Activated T-cell treated with anti-CD3 and anti-CD28 coated beads, Interleukin-2, amount 50 U/mL, for 1 hour (primary cell): ENCODE measurements at places on chromosomes 12 and 14.

DNA sequence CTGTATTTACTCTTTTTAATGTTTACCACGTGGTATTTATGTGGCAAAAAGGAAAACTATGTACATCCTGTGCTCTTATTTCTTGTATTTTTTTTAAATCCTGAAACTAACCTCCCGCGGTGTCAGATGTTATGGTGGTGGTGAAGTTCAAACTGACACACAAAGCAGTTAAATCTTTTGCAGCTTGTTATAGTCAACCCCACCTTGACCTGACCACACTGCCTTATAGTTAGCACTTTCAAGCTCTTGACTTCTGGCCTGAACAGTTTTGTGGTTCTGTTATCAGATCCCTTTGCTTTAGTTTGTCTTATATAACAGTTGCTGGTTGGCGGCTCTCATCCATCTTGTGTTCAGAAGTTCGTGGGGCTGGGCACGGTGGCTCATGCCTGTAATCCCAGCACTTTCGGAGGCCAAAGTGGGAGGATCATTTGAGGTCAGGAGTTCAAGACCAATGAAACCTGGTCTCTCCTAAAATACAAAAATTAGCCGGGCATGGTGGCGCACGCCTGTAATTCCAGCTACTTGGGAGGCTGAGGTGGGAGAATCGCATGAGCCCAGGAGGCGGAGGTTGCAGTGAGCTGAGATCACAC lies 2.1 kb downstream of the UNG start:
- DNase-seq = no peak

DNA sequence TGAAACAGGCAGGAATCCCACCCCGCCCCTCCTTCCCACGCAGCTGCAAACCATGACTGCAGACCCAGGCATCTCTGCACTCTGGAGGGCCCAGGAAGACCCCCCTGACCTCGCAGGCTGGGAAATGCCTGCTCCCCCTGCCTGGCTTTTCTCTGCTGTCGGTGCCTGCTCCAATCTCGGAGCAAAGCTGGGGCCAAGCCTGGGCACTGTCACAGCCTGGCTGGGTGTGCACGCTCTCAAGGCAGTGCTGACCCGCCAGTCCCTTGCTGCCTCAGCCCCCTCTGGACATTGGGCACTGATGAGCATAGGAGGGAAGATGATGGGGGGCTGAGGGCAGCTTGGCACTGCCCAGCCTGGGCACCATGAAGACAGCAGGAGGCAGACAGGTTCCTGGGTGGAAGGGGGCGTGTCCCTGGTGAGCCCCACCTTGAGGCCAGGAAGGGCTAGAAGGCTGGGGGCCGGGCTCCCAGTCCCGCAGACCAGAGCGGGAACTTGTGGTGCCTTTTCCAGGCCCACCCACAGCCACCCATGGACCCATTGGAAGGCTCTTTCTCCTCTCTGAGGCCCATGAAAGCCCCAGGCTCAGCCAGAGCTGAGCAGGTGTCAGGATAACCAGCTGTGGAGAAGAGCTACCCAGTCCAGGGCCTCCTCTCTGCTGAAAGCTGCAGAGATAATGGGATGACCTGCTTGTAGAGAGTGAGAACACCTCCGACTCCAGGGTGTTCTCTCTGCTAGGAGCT lies 10.7 kb upstream of the ZNF605 start:
- DNase-seq = no peak

DNA sequence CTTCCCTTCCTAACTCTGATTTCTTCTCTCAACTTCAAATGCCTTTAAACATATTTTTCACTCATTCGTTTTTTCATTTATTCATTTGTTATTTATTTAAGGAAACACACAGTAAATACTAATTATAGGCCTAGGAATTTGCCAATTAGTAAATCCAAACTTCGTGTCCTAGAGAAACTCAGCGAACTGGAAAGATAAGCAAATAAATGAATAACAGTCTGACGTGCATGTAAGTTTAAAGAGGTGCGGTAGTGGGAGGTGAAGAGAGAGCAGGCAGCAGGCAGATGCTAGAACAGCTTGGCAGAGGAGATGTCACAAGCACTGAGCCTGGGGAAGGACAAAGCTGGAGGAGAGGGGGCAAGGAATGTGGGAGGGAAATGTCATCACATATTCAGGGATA lies 228.2 kb downstream of the DPY19L2 start:
- no peak for DNase-seq

- DNase-seq = no peak
Measured at GRCh38 chr14:98871796-98872195, 400.2 kb downstream of the BCL11B start.

- no peak for DNase-seq
Measured at GRCh38 chr12:48556631-48557030, 13.2 kb downstream of the LALBA start.

DNA sequence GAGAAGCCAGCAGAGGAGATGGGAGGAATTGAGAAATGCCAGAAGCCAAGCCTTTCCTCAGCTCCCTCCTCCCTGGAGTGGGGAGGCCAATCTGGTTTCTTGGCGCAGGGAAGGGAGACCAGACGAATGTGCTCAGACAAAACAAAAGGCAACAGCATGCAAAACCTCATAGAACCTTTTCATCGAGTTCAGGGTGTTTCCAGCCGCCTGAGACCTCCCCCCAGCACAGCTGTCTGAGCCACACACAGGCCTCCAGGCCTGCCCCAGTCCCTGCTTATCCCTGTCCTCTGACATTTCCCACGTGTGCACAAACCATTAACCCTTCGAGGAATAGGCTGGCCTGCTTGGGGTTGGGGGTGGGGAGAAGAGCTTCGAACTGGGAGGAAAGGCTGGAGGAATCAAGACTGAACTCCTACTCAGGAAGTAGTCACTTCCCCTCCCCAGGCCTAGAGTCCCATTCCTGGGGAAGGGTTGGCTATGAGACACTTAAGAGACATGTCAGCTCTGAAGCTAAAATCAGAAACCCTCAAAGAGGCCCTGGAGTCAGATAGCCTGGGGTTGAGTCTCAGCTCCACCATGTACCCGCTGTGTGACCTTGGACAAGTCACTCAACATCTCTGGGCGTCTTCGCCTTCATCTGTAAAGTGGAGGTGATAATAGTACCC lies 10.7 kb downstream of the TBX3 start:
- no peak for DNase-seq

DNA sequence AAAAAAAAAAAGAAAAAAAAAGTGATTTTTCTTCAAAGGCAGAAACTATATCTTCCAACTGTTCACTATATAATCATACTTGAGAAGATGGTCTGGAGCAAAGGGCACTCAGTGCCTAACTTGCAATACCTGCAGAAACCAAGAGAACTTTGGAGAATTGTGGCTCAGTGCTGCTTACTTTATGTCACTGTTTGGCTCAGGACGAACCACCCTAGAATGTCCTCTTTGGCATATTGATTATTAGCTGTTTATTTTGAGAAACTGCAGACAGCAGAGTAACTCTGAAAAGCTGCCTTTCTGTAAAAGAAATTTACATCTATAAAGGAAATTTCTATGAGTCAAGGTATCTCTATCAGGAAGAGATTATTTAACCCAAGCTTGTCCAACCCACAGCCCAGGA lies 100.2 kb downstream of the BBS10 start:
- no peak for DNase-seq

- DNase-seq = no peak
Measured at GRCh38 chr12:131146173-131146675, 192.5 kb downstream of the ADGRD1 start.

DNA sequence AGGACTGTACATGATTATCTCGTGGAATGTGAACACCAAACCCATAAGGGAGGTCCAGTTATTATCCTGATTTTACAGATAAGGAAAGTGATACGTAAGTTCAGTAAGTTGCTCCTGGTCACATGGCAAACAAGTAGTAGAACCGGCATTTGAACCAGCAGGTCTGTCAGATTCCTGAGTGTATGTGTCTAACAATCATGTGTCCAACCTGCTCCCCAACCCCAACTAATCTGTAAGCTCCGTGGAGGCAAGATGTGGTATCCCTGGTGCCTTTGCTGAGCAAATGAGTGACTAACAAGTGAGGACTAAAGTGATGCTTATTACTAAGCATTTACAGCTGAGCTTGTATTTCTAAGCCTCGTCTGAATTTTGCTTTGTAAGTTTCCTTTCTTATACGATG lies 65.9 kb downstream of the PTPN21 start:
- DNase-seq = no peak

DNA sequence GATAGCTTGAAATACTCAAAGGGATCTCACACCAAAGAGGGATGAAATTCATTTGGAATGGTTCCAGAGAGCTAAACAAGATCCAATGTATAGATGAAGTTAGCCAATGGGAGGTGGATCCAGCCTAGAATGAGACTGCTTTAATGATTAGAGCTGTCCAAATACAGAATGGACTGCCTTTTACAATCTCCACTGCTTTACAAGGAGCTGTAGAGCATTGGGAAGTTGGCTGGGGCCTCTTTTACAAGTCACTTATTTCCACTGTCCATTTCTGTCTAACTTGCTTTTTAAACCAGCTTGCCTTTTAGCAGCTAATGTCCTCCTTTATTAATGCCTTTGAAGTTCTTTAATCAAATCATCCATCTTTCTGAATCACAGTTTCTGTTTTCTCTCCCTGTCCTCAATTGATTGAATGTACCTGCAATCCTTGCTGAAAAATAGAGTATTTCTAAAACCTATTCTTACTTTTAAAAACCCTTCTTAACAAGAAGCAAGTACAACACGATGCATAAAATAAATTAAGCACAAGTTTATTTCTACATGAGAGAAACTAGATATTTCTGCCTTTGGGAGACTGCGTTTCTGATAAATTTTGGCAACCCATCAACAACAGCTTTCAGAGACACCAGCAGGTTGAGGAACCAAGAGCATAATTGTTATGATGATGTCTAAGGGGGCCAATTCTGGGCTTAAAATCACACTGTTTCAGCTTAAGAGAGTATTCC lies 3.4 kb upstream of the ATP2A2 start:
- DNase-seq = no peak

DNA sequence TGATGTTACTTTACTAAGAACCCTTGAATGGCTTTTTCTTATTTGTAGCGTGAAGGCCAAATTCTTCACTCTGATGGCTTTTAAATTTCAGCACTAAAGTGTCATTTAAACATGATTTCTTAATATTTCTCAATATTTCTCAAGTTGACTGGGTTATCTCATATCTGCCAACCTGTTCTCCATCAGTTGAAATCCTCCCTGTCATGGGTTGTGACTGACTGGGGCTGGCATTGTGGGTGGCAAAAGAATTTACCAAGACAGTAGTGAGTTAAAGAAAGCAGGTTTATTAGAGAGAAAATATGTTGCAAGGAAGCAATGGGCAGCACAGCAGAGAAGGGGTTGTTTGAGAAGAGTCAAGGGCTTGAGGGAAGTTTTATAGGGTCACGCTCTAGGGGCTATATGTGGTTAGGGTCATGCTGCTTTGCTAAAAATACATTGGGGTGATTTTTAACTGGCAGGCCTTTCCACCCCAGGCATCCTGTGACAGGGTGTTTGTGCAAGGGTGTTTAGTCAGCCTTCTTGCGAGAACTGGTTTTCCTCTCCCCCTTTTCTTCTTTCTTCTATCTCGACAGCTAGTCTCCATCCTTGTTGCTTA lies 232.8 kb upstream of the SEL1L start:
- DNase-seq = no peak

DNA sequence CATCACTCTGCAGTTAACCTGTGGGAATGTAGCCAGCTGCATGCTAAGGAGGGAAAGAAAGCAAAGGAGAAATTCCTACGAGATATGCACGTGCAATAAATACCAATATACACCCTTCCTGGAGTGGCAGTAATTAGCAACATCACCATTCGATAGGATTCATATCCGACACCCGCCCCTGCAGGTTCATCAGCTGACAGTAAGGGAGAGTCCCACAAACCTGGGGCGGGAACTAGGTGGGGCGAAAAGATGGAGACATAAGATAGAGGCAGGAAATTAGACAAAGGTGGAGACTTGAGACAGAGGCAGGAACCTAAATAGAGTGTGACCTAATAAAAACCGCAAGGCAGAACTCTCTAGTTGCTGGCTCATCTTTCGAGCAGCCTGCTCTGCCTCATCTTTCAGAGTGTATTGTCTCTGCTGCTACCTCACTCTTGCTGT lies 51.6 kb downstream of the PLEKHG3 start:
- DNase-seq = peak; percentile 64

DNA sequence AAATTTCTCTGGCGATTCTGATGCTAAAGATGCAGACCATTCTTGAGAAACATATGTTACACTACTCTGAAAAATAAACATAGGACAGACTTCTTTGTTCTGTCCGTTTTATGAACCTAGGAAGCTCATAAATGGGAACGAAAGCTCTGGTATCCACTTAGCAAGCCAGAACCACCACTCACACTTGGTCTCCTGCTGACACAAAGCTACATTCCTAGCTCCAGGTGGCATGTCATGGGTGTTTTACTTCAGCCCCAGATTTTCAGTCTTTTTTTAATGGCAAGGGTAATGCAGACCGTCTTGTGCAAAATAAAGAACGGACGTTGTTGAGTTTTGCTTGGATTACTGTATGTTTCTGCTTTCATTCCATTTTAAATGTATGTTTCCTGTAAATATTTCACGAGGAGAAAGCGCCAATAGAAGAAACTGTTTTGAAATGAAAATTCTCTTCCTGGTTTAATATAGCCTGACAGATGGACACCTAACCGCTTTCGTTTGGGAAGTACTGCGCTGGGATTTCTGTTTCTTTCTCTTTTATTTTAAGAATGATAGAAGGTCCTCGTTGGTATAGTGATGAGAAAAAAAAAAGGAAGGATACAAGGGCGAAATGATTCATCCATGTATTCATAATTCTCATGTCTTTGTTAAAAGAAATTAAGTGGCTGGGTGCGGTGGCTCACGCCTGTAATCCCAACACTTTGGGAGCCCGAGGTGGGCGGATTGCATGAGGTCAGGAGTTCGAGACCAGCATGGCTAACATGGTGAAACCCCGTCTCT lies 871 bp upstream of the COQ5 start:
- no peak for DNase-seq

GRCh38 chr12:116068853-116069252 lies 208.6 kb downstream of the MED13L start:
- DNase-seq = no peak

GRCh38 chr12:132562489-132563021 lies 47.8 kb downstream of the LRCOL1 start:
- DNase-seq = no peak

DNA sequence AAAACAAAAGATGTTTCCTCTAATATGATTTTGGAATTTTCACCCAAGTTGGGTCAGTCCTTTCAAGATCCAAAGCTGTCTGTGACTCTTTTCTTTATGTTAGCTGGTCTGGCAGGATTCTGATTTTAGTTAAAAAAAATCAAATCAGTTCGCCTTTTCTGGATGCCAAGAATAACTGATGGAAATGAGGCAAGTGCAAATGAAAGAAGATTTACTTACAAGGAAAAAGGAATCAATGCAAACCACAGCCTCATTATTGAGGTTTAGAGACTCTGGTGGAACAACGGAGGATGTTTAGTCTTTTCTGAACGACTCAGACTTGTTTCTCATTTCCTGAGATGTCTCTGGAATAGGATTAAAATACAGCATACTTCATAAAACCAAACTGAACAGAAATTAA lies 117.0 kb upstream of the DYRK2 start:
- DNase-seq = no peak

DNA sequence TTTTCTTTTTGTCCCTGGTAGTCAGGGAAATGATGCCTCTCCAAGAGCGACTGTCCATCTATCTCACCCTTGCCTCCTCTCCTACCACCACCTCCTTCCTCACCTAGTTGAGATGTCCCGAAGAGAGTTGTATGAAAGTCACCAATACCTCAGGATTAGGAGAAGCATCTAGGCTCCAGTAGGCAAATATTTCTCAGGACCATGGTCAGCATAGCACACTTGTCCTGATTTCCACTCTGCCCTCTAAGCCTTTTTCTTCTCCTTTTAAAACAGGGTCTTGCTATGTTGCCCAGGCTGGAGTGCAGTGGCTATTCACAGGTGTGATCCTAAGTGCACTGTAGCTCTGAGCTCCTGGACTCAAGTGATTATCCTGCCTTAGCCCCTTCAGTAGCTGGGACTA lies 268.4 kb upstream of the PELI2 start:
- DNase-seq = no peak
